Midbrain (tissue), 1 donor: ENCODE measurements at places on chromosomes 11 and 22.
A peak's percentile ranks its signal among the peaks of the same experiment; 100 is the strongest.

DNA sequence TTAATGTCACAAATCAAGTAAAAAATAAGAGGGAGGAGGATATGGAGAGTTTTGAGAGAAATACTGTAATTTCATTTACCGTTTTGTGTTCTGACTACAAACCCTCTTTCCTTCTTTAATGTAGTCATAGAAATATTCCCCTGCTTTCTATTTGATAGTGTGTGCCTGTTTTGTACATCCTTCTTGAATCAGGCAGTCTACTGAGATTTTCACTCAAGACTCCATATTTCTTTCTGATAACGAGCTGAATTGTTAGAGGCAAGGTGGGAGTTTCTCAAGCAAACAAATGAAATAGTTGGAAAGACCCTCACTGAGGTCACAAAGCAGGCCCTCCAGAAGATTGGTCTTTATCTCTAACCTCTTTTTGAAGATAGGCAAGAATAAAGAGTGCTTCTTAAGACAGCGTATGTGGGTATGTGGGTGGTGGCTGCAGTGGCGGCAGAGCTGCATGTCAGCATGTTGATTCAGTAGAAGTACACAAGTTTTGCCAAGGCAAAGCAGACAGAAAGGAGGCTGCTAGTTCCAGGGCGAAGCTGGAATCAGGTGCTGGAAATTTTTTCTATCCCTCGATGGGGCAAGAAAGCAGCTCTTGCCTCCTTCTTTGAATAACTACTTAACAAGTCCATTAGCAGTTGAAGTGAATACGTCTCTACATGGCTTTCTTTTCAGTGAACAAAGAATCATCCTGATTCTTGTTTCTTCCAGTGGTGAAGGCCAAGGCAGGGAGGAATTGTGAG lies 164.2 kb downstream of the FAM76B start:
- no peak for DNase-seq

GRCh38 chr11:45319077-45319476 lies 32.9 kb upstream of the SYT13 start:
- no peak for DNase-seq

DNA sequence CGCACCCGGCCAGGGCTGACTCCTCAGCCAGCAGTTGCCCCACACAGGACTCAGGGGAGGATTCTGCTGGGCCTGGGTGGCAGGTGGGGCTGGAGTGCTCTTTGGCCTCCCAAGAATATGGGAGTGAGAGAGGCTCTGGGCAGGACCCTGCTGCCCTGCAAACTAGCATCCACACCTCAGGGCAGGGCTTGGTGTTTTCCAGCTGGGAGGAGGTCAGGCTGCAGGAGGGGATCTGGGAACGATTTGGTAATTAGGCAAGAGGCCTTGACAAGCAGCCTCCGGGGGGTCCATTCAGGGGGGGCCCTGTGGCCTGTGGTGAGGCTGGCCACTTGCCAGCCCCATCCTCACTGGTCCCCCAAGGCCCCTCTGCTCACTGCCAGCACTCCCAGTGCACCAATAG lies 35.8 kb downstream of the WNT11 start:
- DNase-seq, result no peak

DNA sequence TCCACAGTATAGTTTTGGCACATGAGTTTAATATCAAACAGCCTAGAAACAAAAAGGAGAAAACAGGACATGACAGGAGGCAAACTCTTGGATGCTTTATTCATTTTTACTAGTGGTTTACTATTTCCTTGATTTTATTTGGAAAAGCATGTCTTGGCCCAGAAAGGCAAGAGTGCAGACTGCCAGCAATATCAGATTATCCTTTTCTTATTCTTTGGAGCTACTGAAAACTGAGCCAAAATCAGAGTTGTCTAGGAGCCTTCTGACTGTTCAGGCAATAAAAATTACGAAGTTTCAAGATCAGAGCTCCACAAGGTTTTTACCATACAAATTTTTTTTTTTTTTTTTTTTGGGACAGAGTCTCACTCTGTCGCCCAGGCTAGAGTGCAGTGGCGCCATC lies 16.0 kb downstream of the CELF1 start:
- no peak for DNase-seq

GRCh38 chr22:20238901-20239675 lies 29.0 kb downstream of the RTN4R start:
- DNase-seq, result no peak

- DNase-seq, result no peak
Measured at GRCh38 chr11:8814923-8815240, 96.1 kb upstream of the AKIP1 start.

DNA sequence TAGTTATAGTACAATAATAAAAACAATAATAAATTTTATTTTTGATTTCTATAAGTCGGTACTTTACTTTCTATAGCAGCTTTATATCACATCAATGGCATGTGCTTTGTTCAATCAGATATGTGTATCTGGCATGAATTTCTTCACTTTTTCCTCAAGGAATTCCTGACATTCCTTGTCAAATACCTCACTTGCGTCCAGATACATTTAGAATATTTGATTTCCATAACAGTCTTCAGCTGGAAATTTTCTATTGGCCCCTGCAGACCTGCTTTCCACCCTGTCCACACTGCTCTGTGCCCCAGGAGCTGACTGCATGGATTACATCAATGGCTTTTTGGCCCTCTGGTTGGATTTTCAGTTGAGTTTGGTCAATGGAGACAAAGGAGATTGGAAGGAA lies 93.2 kb downstream of the FAR1 start:
- no peak for DNase-seq

DNA sequence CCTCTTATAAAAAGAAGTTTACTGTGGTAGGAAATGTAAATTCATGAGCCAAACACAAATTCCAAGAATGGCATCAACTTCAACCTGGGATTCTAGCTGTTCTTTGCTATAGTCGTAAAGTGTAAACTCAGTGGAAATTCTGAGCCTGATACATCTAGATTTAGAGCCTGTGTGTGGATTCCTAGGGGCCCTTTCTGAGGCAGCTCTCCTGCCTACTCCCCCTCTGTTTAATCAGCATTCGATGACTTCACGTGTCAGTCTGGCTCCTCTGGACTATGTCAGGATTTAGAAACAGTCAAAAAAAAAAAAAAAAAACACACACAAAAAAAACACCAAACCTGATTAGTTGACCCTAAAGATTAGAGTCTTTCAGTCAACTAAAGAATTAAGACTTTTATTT lies 93.1 kb upstream of the SC5D start:
- DNase-seq, result no peak

GRCh38 chr11:90639461-90639993 lies 416.7 kb upstream of the CHORDC1 start:
- DNase-seq, result peak; percentile 0

- DNase-seq, result no peak
Measured at GRCh38 chr22:38135133-38135706, 24.7 kb upstream of the BAIAP2L2 start.

DNA sequence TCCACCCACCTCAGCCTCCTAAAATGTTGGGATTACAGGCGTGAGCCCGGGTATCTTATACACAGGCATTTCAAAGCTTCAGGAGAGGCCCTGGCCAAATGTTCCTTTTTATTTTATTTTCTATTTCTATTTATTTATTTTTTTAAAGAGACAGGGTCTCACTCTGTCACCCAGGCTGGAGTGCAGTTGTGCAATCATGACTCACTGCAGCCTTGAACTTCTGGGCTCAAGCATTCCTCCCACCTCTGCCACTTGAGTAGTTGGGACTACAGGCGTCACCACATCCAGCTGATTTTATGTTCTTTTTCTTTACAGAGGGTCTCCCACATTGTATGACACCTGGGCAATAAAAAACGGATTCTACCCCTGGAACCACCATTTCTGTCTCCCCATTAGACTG lies 71.2 kb downstream of the FBXO7 start:
- no peak for DNase-seq

DNA sequence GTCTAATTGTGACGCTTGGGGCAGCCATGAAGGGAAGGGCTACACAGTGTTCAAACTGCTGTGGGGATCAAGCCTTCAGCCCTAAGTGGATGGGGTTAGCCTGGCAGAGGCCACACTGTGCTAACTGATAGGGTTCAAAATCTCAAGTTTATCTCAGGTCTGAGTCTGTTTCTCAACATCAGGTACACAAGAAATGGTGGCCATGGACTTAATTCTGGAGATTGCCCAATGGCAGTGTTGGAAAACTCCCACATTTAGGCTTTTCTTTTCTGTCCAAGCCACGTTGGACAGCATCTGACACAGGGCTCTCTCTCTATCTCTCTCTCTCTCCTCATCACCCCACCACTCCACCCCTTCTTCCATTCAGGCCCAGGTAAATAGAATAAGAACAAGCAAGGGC lies 10.9 kb upstream of the DGAT2 start:
- no peak for DNase-seq

DNA sequence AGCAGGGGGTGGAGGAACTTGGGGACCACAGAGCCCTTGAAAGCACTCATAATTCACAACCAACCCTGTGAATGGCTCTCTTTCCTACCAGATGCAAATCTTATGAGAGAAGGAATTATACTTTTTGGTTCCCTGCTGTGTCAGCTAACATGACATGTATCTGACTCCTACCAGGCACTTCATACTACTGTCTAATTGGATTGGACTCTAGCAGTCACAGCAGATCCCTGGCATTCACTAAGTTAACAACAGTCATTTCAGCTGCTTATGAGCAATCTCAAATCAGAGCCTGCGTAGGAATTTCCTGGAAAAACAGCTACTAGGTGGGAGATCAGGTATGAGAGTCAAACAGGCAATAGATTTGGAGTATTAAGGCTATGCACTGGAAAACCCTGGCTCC lies 11.1 kb upstream of the ENDOD1 start:
- DNase-seq, result no peak

GRCh38 chr11:62260261-62260953 lies 9.6 kb upstream of the SCGB2A2 start:
- DNase-seq, result no peak

DNA sequence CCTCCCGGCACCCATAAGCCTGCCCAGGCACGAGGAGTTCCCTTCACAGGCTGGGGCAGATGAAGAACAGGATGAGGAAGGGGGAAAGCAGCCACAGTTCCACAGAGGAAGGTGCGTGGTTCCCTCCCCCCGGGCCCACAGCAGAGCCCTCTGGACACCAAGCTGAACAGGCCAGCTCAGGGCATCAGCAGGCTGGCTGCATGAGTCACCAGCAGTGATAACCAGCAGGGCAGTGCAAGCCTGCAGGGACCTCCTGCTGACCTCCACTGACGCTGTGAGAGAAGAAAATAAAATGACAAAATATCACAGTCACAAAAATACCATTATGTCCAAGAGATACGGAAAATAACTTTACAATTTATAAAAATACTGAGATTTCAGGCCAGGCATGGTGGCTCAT lies 11.5 kb downstream of the RTL6 start:
- DNase-seq, result no peak

- no peak for DNase-seq
Measured at GRCh38 chr11:1075341-1075911, 752 bp downstream of the MUC2 start.

- no peak for DNase-seq
Measured at GRCh38 chr11:95589893-95590612, 199.5 kb downstream of the FAM76B start.

- no peak for DNase-seq
Measured at GRCh38 chr11:78290293-78291176, 101.8 kb downstream of the USP35 start.

DNA sequence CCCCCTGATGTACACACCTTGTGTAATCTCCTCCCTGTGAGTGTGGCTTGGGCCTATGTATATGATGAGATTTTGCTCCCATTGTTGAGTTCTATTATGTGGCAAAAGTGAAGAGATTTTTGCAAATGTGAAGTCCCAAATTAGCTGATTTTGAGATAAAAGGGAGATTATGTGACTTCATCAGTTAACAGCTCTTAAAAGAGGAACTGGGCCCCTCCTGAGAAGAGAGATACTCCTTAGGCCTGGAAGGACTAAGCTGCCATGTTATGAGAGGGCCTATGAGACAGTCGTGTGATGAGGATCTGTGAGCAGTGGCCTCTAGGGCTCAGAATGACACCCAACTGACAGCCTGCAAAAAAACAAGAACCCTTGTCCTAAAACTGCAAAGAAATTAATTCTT lies 93.4 kb downstream of the OR5AK2 start:
- no peak for DNase-seq

DNA sequence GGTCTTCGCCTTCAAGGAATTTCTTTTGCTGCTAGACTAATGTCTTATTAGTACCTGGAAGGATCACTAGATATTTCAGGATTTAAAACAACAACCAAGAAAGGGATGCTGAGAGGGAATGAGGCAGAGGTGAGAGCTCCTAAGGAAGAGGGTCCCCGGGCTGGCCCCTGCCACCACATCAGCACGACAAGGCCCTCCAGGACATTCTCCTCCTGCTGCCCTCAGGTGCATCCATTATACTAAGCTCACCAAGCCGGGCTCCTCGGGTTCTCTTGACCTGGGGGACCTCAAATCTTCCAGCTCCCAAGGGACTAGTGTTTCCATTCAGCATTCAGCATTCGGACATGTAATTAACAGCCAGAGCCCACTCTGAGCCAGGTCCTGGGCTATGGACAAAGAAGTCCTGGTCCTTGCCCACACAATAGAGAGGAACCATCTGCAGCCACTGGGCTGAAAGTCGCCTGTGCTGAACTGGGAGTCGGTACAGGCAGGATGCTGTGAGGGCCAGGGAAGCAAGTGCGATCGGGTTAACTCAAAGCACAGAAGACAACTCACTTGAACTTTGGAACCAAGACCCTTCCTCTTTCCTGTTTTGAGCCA lies 29.4 kb upstream of the OAF start:
- no peak for DNase-seq

DNA sequence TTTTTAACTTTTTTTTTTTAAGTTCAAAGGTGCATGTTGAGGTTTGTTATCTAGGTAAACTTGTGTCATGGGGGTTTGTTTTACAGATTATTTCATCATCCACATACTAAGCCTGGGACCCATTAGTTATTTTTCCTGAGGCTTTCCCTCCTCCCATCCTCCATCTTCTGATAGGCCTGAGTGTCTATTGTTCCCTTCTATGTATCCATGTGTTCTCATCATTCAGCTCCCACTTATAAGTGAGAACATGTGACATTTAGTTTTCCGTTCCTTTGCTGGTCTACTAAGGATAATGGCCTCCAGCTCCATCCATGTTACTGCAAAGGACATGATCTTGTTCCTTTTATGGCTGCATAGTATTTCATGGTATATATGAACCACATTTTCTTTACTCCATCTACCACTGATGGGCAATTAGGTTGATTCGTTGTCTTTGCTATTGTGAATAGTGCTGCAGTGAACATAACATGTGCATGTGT lies 14.4 kb downstream of the DEUP1 start:
- no peak for DNase-seq

GRCh38 chr22:30284666-30285065 lies 4.6 kb downstream of the CASTOR1 start:
- no peak for DNase-seq

DNA sequence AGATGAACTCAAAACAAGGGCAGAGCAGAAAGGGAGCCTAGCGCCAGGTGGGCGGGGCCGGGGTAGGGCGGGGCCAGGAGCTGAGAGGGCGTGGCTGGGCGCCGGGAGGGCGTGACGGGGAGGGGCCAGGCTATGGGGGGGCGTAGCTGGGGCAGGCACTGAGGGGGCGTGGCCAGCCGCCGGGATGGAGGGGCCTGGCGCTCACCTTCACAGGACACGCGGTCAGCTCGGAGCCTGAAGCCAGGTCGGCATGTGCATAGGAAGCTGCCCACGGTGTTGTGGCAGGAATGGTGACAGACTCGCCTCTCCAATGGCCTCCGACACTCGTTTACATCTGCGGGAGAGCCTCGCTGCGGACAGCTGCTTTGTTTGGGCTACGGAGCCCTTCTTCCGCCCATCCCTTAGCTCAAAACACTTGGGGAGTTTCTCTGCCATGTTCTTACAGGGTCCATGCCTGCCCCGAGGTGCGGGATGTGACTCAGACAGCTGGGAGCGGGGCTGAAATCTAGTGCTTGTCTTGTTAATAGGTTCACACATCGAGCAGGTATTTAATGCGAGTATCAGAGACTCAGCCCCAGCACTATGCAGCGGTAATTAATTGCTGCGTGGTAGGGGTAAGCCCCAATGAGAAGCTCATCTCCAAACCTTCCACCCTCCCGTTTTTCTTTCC lies 13.4 kb downstream of the VWCE start:
- no peak for DNase-seq
